CD4-positive, alpha-beta T cell treated with Interleukin-12 subunit alpha and Interleukin-12 subunit beta, for 1 hour (primary cell): ENCODE measurements at places on chromosomes 4 and X.
A peak's percentile ranks its signal among the peaks of the same experiment; 100 is the strongest.

GRCh38 chr4:70627620-70628019 lies 924 bp upstream of the ENAM start:
- DNase-seq, result no peak

GRCh38 chrX:40422021-40422420 lies 158.7 kb upstream of the ATP6AP2 start:
- no peak for DNase-seq

DNA sequence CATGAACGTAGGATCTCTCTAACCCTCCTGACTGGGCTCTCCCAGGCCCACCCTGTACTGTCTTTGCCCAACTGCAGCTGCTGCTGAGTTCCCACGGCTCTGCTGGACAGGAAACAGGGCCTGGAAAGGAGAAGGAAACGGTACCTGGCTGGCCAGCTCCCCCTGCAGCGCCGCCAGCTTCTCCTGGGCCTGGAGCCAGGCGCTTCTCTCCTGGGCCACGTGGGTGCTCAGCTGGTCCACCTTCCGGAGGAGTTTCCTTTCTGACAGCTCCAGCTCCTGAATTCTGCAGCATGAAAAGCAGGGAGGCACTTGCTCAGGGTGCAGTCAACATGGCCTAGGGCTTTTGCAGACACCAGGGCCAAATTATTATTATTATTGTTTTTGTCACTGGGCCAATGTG lies 6.5 kb downstream of the C4orf50 start:
- DNase-seq, result no peak

GRCh38 chrX:19865567-19866363 lies 21.6 kb downstream of the SH3KBP1 start:
- DNase-seq, result no peak

- DNase-seq, result no peak
Measured at GRCh38 chrX:109880629-109881028, 122.3 kb upstream of the TMEM164 start.

DNA sequence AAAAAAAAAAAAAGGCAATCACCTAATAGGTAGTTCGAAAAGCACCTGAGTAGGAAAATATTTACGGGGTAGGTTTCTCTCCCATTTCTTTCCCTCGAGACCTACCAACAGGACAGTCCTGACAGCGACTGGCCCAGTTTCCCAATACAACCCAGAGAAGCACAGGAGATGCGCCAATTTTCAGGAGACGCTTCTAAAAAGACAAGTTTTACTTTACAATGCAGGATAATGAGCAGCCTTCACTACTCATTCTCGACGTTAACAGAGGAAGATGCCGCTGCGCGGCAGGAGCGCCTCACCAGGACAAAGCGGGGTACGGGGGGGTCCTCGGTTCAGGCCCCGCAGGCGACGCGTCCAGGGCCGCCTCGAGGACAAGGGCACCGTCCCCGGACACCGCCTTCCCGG lies 708 bp downstream of the BCLAF3 start:
- no peak for DNase-seq

GRCh38 chr4:174152717-174153466 lies 130.6 kb downstream of the FBXO8 start:
- DNase-seq, result no peak

GRCh38 chr4:40731361-40731760 lies 18.4 kb upstream of the NSUN7 start:
- DNase-seq, result no peak

DNA sequence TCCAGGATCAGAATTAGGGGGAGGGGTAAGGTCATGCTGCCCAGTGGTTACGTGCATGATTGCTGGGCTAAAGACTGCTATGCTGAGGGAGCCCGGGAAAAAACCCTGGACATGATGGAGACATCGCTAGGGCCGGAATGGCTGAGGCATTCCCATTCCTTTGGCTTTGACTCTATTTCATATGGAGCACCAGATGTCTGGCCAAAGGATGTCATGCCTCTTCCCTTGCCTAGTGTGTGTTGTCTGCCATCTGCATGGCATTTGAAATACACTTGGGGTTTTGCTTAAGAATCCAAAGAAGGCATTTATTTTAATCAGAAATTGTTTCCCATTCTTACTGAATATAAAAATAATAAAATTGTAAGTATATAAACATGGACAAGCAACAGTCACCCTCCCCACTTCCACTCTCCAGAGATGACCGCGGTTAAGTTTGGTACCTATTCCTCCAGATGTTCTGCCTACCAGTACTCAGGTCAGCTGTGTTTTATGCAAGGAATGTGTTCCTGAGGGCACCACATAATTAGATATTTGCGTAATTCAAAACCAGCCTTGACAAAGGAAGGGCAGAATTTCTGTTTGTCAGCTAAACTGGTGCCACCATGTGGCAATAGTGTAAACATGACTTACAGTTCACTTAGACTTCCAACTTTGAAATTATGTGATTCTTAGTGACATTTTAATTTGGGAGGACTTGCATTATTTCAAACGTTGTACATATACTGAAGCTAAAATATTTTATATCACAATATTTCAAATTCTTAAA lies 105.9 kb downstream of the CT47B1 start:
- DNase-seq, result peak; percentile 7

DNA sequence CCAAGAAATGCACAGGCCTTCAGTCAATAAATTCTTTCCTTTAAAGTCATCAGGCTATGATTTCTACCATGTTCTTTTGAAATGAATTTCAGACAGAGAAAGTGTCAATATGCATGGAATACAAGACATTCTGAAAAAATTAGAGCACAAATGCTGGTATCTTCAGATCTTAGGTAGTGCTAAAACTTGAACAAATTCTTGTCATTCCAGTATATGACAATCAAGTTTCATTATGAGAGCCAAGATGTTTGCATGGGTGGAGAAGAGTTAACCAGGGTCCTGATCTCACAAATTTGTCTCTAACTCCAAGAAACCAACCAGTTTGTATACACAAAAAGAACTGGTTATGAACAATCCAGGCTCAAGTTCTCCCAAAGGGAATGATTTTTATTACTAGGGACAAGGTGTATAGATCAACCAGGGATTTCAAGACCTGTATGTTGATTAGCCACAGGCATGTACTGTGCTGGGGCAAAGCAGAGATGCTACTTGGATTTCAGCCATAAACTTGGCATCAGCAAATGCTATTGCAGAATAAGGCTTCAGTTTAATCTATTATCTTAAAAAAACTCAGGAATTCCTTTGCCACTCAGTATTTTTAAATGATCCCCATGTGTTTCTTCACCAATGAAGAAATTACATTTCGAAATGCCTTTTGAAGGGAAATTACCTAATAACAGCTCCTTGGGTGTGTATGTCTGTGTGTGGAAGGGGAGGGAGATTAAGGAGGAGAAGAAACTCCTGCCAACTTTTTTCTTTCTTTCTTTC lies 69.7 kb downstream of the FANCB start:
- no peak for DNase-seq

DNA sequence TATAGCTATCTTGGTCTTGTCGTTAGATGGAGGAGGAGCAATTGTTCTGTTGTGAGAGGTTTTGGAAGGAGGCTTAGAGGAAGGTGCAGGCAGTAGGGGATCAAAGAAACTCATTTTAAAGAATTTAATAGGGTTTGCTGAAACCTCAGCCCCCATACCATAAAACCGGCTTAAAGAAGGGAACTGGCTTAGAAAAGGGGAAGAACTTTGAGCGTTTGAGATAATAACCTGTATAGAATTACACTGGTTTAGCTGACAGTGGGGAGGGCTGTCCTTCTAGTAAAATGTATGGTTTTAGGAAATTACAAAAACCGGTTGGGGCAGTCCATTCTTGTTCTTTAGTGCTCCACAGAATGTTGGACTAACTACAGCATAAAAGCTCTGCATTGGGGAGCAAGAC lies 128.1 kb downstream of the KDM6A start:
- DNase-seq, result no peak

- DNase-seq, result no peak
Measured at GRCh38 chr4:149933883-149934282, 118.2 kb upstream of the IQCM start.

DNA sequence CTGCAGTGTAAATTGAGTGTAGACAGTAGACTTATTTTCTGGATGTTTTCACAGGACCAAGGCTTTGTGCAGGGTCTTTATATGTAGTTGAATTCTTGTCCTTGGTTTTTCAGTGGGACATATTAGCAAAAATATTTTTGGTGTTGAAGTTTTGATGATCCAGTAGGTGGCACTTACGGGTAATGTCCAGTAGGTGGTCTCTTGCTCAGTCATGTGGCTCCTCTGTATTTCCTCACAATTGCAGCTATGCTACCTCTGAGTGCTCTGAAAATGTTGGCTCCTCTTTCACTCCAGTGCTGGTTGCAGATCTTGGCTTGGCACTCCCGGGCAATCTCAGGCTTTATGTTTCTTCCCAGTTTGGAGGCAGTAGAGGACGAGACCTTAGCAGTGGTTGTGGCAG lies 419.8 kb upstream of the AMOT start:
- DNase-seq, result no peak

DNA sequence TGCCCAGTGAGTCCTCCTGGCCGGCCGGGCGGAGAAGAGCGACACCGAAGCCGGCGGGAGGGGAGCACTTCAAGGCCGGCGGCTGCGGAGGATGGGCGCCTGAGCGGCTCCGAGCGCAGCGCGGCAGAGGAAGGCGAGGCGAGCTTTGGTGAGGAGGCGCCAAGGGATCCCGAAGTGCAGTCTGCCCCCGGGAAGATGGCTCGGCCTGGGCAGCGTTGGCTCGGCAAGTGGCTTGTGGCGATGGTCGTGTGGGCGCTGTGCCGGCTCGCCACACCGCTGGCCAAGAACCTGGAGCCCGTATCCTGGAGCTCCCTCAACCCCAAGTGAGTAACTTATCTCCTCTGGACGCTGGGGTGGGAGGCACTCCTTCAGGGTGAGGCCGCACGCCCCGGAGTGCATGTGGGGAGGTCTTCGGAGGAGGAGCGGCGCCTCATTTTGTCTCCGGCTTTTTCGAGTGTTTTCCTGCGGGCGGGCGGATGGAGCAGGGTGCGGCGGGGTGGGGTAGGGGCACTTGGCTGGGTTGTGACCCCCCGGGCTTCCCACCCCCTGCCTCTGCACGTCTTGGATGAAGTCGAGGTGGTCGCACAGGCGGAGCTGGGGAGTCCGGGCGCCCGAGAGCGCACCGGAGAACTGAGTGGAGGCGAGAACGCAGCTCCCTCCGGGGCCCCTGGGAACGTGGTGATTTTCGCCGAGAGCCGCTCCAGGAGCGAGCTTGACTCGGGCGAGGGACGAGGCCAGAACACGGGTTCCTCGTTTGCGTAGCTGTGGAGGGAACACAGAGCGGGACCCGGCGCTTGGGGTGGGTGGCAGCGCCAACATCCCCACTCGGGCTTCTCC lies 979 bp downstream of the EFNB1 start:
- DNase-seq, result peak; percentile 6

- DNase-seq, result peak; percentile 27
Measured at GRCh38 chrX:68686097-68686977, 38.9 kb downstream of the STARD8 start.

GRCh38 chrX:40331353-40331752 lies 233.6 kb upstream of the BCOR start:
- no peak for DNase-seq

DNA sequence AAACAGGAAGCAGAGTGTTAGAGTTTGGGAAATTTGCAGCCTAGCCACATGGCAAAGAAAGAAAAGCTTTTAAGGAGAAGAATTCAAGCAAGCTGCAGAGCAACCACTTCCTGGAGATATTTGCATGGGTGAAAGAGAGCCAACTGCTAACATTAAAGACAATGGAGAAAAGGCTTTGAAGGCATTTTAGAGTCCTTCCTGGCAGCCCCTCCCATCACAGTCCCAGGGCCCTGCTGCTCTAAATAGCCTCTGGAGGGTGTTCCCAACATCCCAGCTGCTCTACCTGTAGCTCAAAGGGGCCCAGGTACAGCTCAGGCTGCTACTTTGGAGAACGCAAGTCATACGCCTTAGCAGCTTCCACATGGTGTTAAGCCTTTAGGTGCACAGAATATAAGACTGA lies 235.9 kb upstream of the FMR1 start:
- DNase-seq, result no peak

DNA sequence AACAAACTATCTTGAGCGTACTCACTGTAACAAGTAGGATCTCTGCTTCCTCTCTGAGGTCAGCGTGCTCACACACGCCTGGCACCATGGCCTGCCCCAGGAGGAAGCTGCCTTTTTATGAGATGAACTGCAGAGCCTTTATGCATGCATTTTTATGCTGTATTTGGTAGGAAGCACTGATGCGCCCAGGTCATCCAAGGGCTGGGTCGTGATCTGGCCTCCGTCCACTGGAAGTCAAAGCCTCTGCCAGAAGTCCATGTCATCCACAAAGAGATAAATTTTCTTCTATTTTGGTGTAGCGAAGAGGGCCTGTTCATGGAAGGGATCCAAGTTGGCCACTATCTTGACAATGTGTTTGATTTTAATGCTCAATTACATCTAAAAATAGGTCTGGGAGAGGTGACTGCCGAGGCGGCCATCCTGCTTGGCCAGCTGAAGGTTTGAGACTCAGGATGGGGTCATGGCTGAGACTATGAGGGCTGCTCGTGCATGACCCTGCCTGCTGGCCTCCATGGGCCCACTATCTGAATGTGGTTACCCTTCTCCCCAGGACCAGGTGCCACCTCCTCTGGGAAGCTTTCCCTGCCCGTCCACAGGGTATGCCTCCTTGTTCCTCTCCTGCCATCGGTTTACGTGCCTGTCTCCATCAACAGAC lies 50.3 kb downstream of the HTRA3 start:
- no peak for DNase-seq

- no peak for DNase-seq
Measured at GRCh38 chr4:138867404-138867803, 148.2 kb upstream of the NOCT start.

GRCh38 chr4:122826079-122826527 lies 528 bp upstream of the FGF2 start:
- no peak for DNase-seq

DNA sequence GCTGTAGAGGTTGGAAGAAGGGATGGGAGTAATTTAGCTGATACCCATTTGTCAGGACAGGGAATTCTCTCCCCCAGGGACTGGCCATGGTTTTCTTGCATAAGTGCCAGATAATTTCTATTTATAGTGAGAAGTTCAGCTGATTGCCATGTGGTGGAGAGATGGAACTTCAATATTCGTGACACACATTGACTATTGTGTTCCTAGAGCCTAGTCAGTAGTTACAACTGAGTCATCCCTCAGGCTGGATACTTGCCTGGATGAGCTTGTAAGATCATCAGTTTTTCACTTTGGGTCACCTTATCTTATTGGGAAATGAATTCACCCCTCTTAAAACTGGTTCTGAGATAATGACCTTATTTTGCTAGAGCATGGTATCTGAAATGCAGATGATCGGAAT lies 32.2 kb downstream of the CFAP299 start:
- DNase-seq, result no peak
